ENCODE measurements at places on chromosomes 6 and 20.

DNA sequence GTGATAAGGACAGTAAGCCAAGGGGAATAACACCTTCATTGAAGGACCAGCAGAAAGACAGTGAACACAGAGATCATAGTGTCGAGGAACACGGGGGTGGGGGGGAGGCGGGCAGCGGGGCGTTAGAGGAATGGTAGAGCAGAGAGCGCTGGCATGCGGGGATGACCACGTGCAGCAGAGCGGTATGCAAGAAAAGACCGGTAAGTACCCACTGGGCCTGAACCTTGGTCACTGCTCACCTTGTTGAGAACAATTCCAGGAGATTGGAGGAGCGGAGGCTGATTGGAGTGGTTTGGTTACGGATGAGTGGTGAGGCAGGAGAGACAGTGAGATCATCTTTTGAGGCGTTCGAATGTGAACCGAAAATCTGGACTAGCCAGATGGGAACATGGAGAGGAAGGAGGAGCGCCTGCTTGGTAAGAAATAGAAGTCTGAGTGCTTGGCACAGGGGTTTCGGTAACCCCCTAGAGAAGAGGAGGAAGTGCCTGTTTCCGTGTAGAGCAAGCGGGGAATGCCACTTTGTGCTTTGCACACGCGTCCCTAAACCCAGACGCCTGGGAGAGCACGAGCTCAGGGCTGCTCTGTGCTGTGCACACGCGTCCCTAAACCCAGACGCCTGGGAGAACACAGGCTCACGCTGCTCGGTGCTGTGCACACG lies 70.0 kb downstream of the FAM120B start:
- no peak for DNase-seq

DNA sequence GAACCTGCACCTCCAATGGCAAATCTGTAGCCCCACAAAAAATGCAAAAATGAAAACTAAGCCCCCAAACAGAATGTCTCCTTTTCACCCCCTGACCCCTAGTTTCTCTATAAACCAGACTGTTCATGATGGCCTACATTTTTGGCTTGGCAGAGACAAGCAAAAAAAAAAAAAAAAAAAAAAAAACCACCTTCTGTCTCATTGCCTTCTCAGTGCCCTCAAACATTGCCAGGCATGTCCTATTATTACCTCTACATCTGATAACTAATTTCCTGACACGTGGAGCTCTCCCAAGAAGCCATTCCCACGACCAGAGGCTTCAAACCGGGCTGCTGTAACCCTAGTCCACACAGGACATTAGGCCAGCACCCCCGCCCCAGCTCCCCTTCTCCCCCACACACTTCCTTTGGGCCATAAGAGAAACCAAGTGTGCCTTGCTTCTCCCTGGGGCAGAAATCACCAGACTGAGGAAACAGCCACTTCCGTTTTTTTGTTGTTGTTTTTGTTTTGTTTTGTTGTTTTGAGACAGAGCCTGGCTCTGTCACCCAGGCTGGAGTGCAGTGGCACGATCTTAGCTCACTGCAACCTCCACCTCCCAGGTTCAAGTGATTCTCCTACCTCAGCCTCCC lies 65.4 kb downstream of the GPR6 start:
- no peak for DNase-seq

GRCh38 chr6:1392813-1393640 lies 3.7 kb downstream of the FOXF2 start:
- DNase-seq, result no peak

- no peak for DNase-seq
These were observed 17.1 kb upstream of the NCOA7 start for GRCh38 chr6:125773387-125774341.

GRCh38 chr20:59701236-59701635 lies 96.9 kb downstream of the PHACTR3 start:
- no peak for DNase-seq

DNA sequence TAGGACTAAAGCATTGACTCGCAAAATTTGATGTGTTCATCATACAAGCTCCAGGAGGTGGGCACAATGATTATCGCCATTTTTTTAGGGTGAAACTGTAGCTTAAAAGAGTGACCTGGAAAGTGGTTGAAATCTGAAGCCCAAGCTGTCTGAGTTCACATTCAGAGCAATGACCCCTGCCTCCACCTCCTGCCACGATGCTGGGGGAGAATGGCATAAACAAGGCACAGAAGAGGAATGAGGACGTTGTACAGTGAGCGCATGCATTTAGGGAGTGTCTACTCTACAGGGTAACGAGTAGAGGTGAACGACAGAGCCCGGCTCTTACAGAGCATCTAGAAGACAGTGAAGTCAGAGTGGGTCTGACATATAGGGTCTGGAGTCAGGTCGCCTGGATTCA lies 37.2 kb downstream of the CNKSR3 start:
- no peak for DNase-seq

- DNase-seq, result no peak
These were observed 1.9 kb downstream of the FOXA2 start for GRCh38 chr20:22582386-22582963.

- DNase-seq, result peak; percentile 65
These were observed 51.0 kb upstream of the TCF21 start for GRCh38 chr6:133837801-133838349.

GRCh38 chr20:60867589-60867988 lies 384.5 kb upstream of the CDH4 start:
- no peak for DNase-seq

GRCh38 chr6:45445749-45446549 lies 68.2 kb upstream of the SUPT3H start:
- no peak for DNase-seq

DNA sequence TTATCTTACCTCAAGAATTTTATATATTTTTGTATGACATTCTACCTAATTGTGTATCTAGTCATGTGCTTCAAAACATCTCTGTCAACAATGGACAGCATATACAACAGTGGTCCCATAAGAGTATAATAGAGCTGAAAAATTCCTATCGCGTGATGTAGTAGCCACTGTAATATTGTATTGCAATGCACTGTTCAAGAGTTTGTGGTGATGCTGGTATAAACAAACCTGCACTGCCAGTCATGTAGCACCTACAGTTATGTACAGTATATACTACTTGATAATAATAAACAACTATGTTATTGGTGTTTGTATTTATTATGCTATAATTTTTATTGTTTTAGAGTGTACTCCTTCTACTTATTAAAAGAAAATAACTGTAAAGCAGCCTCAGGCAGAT lies 672.7 kb downstream of the CD109 start:
- DNase-seq, result no peak

DNA sequence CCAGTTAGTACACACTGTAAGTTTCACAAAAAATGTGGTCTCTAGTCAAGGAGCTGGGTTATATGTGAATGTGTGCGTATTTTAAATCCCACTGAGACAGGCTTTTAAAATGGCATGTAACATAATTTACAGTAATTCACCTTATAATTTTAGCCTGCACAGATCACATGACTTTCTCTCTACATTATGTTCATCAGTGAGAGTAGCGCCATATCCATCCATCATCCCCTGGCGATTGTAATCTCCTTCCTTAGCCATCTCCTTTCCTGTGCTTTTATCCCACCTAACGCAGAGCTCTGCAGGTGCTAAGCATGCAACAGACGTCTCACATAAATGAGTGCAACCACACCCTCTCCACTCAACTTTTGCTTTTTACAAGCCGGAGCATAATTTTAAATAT lies 210.8 kb downstream of the TBC1D7 start:
- DNase-seq, result no peak

DNA sequence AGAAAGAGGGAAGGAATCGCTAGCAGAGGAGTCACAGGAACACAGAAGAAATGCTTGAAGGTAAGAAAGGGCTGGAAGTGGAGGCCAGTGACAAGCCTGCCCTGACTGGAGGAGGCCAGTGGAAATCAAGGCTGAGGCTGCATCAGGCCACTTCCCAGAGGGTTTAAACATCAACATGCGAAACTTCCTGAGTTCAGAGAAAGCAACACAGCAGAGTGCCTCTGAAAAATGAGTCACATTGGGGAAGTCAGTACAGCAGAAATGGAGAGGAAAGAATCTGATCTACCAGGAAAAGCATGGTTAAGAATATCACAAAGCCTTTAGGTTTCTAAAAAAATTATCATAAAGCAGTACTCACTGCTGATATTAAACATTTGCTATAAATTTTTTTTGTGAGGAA lies 23.3 kb downstream of the NAPB start:
- no peak for DNase-seq

DNA sequence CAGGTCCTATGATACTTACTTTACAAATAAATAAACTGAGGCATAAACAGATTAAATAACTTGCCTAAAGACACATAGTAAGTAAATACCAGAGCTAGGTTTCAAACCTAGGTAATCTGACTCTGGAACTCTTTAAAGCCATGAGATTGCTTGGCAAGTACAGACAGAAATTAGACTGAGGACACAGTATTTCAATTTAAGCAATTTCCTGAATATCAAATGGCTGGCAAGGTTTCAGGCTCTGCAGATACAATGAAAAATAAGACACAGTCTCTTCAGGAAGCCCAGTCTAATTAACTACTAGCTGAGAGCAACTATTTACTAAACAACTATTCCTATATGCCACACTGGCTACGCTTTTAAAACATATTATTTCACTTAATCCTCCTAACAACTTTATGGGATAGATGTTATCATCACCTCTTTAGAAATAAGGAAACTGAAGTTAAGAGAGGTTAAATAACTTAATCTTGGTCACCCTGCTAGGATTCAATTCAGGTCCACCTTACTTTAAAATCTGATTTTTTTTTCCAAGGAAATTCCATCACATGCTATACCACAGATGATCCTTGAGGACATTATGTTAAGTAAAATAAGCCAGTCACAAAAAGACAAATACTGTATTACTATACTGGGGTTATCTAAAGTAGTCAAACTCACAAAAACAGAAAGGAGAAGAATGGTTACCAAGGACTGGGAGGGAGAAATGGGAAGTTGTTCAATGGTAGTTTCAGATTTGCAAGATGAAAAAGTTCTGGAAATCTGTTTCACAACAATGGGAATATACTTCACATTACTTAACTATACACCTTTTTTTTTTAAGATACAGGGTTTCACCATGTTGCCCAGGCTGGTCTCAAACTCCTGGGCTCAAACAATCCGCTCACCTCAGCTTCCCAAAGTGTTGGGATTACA lies 4.1 kb downstream of the TRPC4AP start:
- no peak for DNase-seq

DNA sequence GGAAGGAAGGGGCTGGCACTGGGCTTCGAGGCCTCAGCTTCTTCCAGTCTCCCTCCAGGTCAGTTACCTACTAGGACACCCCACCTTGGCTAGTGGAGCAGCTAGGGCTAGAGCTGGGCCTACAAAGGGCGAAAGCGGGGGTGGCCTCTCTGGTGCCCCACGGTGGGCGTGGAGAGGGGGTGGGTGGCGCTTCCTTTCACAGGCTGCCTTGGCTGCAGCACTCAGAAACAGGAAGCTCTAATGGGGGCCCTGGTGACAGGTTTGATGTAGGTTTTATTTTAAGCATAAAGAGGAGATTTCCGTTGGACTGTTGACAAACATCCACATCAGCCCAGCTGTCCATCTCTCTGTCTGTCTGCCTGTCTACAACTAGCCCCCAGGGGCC lies 13.4 kb downstream of the FAM110A start:
- no peak for DNase-seq
